Stimulated activated CD4-positive, alpha-beta T cell treated with anti-CD3 and anti-CD28 coated beads, Interleukin-12 subunit alpha, Interleukin-12 subunit beta, amount 100 ng/mL, for 4 hours (primary cell): ENCODE measurements at places on chromosomes 5 and 9.

DNA sequence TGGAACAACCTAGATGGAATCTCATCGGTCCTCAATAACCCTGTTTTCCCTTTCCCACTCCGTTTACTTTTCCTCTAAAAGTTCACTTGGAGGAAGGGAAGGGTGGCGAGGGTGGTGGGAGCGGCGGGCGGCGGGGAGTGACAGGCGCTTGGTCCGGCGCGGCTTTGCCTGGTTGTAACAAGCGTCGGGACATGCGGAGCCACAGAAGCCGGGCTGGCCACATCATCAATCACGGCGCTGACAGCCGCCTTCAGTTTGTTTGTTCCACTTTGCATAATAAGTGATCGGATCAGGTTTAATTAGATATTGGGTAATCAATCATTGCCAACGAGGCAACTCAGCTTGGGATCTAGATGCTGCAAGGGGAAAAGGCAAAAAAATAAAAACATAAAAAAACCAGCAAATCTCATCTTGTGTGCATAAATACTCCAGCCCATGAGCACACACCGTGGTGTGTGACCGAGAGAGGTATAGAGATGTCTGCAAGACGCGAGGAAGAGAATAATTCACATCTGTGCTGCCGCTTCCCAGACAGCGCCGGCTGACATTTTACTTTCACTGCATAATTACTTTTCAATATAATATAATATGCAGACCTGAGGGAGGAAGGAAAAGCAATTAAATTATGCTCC, 396.2 kb upstream of the IRX4 start:
- DNase-seq: no peak

DNA sequence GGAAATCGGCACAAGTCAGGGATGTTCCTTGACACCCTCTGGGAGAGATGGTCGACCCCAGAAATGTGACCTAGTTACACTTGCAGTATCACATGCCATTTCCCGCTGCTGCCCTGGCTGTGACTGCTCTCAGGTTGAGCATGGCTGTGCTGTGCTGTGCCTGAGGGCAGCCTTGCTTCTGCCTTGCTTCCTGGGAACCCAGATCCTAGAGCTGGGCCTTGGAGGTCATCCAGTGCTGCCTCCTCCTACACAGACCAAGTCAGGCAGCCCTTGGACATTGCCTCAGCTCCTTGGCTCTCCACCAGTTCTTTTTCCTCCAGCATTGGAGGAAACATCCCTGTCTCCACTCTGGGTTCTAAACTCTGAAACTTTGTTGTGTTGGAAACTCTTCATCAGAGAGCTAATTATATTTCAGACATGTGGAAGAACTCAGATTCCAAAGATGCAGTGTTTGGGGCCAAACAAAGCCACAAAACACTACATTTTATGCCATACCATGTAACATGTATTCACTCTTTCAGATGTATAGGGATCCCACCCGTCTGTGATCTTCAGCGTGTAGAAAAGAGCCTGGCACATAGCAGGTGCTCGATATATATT, 6.1 kb downstream of the MAMDC2 start:
- no peak for DNase-seq

DNA sequence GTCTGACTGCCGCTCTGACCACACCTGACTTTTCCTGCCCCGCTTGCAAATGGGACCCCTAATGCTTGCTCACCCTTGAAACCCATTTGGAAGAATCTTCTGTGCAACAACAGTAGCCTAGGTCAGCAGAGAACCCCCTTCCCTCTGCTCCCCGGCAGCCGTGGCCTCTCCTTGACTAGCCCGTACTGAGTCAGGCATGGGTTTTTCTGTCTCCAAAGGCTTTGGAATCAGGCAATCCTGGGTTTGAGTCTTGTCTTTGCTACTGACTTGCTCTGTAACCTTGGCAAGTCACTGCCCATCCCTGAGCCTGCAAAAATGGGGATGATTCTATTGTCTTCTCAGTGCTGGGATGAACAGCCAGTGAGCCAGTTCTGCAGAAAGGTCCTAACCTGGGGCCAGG, 135.4 kb downstream of the RGS3 start:
- DNase-seq: no peak

- no peak for DNase-seq
Measured at GRCh38 chr9:121450241-121450640, 49.4 kb downstream of the GGTA1 start.

DNA sequence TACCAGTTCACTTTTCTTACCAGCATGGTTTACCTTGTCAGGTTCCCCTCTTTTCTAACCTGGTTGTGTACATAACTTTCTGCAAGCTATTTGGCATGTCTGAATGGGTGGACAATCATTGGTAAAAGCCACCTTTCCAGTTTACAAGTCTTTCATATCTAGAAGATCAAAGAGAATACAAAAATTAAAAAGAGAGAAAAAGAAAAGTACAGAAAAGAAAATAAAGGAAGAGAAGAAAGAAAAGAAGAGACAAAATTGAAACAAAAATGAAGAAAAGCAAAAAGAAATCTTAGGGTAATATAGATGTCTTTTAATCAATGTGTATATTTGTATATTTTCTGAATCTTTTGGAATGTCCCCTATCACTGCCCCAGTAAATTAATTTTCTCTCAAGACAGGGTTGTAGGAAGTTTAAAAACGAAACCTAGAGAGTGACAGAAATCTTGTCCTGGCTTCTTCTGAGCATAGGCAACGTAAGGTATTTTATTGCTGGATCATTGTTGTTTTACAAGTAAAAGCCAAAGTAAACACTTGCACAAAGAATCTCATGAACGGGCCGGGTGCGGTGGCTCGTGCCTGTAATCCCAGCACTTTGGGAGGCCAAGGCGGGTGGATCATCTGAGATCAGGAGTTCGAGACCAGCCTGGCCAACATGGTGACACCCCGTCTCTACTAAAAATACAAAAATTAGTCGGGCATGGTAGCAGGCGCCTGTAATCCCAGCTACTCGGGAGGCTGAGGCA, 98.7 kb upstream of the IFNE start:
- no peak for DNase-seq

GRCh38 chr5:131194725-131195124, 24.0 kb downstream of the LYRM7 start:
- no peak for DNase-seq

GRCh38 chr5:135173662-135174290, 139.7 kb upstream of the PITX1 start:
- DNase-seq: no peak

DNA sequence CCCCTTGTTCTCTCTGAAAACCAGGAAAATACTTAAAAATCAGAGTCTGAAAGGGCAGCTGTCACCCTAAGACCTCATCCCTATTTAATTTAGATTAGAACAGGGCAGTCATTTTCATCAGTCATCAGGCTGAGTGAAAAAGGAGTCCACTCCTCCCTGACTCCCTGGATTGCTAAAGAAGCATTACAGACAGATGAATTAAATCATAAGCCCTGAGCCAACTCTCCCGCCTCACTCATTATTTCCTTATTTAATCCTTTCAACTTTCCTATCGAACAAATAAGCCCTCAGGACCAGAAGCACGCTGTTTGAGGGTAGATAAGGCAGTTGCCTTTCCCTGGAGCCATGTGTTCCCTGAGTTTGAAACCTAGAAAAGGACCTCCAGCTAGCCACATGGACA, 201.9 kb upstream of the ANKRD55 start:
- no peak for DNase-seq

- no peak for DNase-seq
Measured at GRCh38 chr5:139226131-139226530, 28.0 kb upstream of the SIL1 start.

DNA sequence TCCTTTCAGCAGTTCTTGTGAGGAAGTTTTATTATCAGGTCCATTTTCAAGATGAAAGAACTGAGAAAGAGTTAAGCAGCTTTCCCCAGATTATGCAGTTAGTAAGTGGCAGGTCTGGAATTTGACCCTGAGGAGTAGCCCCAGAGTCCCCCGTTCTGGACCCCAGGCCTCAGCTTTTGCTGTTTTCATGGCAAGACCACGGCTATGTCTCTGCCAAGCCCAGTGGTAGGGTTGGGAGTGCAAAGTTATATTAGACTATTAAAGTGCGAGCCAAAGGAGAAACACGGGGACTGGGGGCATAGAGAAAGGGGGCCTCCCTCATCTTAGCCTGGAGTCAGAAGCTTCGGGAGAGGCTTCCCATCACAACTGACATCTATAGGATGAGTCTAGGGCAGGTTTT, 19.3 kb upstream of the ORM1 start:
- DNase-seq: no peak

- DNase-seq: no peak
Measured at GRCh38 chr5:32254881-32255539, 57.7 kb downstream of the MTMR12 start.

DNA sequence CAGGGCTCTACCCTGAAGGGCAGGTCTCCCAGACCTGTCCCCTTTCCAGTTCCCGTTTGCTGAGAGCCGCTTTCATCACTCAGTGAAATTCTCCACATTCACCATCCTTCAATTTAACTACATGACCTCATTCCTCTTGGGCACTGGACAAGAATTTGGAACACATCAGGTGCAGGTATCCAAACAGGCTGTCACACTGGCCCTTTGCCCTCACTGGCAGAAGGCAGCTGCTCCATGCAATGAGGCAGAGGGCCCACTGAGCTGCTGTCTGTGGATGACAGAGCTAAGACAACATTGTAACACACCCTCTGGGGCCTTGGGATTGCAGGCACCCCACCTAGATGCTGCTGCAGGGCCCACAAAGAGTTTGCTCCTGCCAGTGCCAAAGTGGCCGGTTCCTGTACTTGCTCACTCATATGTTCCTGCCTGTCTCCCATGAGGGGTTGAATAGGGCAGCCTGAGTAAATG, 55.1 kb downstream of the ACTL7B start:
- no peak for DNase-seq

DNA sequence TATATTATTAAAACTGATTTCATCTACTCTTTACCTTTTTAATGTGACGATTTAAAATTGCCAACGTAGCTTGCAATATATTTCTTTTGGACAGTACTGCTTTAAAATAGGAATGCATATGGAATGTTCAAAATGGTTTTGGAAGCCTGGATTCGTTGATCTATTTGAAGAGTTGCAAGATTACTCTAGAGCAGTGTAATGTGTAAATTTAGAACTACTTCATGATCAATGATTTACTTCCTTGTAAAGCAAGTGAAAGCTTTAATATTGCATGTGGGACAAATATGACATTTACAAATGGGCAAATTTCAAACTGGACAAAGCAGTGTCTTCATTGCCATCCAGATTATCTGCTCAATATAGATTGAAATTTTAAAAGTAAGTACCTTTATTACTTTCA, 38.3 kb downstream of the PARP8 start:
- no peak for DNase-seq

GRCh38 chr5:168752416-168753190, 173.4 kb upstream of the PANK3 start:
- DNase-seq: no peak

- no peak for DNase-seq
Measured at GRCh38 chr5:96189028-96189826, 227.6 kb upstream of the ELL2 start.

DNA sequence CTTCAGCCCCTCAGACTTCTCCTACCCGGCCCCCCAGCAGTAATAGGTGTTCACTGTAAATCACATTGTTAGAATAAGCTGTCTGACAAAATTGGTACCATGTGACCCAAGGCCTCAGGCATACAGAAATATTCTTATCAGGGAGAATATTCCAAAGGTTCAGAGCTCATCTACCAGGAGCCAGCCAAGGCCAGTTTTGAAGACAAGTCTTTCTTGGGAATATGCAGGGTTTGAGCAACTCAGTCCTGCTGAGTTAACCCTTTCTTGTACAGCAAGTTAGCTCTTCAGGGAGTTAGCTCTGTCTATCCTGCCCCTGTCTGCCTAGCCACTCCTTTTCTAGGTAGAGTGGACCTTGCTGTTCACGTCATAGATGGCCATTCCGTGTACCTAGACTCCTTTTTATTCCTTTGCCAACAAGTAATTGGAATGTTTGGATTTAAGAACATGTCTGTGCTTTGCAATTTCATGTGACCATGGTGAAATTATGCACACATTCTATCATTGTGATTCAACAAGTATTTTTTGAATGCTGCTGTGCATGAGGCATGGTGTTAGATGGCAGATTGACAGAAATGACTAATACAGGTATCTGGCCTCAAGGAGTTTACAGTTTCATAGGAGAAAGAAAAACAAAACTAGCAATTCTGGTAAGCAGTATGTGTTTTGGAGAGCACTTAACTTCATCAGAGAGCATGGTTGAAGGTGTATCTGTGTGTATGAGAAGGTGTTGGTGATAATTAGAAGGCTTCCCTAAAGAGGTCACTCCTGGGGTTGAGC, 22.6 kb downstream of the TGFBR1 start:
- DNase-seq: no peak

GRCh38 chr5:126869005-126869451, 92.1 kb downstream of the LMNB1 start:
- DNase-seq: peak; percentile 23
